ENCODE measurements at places on chromosomes 4 and X.

DNA sequence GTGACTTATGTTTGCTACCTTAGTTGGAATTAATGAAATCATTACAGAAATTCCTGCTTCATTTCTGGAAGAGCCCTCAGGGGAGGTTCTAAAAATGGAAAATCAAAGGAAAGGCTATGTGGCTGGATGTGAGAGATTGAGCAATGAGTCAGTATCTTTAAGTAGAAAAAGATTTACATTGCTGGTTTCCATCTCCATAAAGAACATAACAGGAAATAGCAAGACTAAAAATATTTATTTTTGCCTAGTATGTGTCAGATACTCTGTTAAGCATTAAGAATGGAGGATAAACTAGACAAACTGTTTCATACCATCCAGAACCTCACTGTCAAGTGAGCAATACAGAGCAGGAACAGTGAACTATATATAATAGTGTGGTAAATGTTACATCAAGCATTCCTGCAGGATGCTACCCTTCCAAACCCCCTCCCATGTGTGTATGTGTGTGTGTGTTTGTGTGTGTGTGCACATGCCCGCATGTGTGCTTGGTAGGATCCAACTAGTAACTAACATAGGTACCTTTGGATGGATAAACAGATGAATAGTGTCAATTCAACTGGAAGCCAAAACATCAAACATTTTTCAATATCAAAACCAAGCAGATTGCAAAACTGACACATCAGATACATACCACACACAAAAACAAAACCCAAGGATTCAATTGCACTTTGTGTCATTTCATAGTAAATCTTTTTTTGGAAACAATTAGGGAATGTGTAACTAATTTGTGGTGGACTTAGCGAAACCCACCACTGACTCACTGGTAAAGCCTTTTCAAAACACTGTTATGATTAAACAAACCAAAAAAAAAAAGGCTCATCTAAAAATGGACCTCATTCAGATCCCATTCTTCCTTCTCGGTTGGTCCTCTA lies 223.4 kb downstream of the SHROOM3 start:
- peak; percentile 79 for DNase-seq

DNA sequence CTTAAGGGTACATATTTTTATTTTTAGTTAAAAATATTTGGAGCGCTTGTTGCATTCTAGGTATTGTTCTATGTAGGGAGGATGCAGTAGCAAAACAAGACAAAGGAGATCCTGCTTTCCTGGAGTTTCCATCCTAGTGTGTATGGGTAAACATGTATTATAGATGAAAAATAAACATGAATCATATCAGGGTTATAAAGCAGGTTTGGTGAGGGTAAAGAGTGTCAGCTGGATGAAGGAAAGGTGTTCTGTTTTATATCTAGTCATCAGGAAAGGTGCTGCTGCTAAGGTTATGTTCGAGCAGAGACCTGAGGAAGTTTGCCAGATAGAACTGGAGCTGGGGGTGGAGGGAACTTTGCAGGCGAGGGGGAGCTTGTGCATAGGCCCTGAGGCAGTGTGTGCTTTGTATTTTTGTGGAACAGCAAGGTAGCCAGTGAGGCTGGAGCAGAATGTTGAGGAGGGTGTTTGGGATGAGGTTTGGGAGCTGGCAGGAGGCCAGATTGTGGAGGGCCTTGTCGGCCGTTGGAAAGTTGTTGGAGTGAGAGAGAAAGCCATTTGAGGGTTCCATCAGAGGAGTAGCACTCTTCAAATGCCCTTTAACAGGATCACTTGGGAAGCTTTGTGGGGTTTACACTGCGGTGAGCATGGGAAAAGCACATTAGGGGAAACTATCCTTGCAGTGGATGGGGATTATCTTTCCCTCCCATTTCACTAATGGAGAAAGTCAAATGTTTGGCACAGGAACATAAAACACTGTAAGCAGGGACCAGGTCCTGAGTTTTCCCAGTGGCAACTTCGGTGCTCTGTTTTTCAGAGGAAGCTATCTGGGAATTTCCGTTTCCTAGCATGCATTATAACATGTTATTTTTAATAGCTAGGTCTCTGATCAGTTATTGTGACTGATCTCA lies 35.9 kb downstream of the AFF1 start:
- no peak for DNase-seq

GRCh38 chr4:54384563-54384962 lies 155.5 kb downstream of the PDGFRA start:
- no peak for DNase-seq

DNA sequence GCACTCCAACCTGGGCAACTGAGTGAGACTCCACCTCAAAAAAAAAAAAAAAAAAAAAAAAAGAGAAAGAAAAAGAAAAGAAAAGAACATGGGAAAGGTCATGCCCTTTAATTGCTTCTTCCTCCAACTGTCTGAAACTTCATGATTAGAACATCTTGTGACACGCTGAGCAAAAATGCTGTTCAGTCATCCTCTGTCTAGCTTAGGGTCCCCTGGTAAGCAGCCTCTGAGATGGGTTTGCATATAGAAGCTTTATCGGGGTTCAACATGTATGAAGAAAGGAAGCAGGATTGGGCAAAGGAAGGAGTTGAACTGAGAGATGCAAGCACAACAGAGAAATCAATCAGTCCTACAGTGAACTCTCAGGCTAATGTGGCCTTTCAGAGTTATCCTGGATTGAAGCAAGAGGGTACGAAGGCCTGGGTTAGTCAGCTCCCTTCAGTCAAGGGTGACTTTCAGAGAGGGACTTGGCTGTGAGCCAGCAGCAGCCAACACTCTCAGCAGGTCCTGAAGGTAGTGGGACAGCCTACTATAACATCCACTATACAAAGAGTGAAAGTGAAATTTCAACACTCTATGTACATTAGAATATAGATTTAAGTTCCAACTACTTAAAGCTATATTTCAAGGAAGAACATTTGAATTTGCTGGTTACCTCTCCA lies 11.4 kb downstream of the MAOB start:
- DNase-seq: no peak

DNA sequence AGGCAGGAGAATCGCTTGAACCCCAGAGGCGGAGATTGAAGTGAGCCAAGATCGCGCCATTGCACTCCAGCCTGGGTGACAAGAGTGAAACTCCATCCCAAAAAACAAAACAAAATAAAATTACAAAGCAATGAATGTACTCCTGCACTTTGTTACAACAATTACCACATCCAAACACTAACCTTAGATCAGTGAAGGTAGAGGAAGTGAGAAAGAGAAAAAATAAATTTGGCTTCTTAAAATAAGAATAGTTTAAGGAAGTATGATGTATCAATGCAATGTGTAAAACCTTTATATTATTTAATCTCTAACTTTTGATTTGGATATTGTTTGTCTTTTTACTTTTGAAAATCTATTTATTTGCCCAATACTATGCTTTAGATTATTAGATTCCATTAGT lies 21.7 kb upstream of the CSN1S1 start:
- no peak for DNase-seq

DNA sequence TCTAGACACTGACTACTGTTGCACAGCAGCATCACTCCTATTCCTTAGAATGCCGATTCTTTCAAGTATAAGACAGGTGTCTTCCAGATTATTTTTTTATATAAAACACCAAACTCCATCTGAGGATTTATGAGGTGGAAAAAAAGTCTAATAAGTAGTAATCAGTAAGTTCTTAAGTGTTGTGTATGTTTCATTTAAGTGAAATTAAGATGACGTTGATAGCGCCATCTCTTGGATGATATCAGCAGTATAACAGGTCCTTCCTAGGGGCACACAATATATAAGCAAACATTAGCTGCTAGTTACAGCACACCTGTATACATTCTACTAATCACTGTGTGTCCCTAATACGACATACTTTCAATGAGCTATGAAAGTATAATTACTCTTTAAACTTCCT lies 99.6 kb upstream of the STS start:
- no peak for DNase-seq

- DNase-seq: no peak
Observed at GRCh38 chrX:130114141-130114588, 3.9 kb upstream of the ELF4 start.

GRCh38 chr4:98507299-98507698 lies 151.1 kb downstream of the TSPAN5 start:
- DNase-seq: no peak

GRCh38 chr4:162699629-162700028 lies 467.1 kb downstream of the NAF1 start:
- no peak for DNase-seq

- DNase-seq: peak; percentile 29
Observed at GRCh38 chrX:129996120-129996519, 13.7 kb downstream of the BCORL1 start.

DNA sequence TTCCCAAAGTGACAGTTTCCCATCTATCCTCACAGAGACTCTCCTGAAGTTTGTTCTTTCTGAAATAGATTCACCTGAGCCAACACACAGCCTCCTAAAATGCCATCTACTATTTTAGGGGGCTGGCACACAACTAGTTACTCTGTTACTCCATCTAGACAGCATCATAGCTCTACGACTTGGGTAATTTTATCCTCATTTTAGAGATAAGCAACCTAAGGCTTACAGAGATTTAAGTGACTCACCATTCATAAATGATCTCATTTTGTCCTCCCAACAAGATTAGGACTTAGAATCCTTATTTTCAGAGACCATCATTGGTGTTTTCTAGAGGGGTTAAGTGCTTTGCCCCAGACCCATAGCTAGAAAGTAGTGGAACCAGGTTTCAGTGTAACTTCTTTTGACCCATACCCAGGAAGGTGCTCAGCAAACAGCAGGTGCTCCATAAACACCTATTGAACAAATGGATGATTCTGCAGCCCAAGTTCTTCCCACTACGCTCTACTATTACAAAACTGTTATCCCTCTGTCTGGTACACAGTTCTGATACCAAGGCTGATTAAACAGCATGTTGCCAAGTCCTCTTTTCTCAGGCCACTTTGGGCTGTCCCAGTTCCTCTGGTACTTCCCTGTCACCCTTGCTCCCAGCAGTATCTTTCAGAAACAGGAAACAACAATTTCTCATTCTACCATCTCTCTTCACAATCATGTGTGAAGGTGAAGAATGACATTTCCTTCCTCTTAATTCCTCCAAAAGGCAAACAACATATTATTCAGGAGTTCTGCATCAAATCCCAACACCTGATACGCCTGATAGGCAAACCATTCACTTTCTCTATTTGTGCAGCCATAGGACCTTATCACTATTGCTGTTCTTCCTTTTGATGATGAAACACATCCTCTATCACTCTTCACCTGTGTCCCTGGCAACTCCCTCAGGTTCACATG lies 304.7 kb upstream of the TAPT1 start:
- DNase-seq: no peak

DNA sequence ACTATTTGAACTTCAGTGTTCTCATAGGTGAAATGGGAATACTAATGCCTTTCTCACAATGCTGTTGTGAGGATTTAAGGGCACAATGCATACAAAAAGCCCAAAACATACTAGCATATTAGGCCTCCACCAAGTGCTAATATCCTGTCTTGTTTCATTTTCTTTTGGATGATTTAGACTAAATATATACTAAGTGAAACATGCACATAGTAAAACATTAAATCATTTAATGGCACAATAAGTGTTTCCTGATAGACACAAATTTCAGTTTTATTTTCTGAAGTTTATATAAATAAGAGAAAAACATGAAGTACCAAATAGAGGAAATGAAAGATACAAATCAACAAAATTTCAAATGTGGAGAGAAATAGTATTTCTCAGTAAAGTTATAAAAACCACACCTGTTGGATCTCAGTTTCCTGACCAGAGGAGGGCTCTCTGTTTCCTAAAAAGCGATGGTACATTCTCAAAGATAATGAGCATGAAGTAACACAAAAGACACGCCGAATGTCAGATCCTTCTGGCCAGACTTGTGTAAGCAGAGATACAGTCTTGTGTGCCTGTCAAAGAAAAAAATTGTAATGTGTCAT lies 25.1 kb downstream of the DDX60 start:
- no peak for DNase-seq

GRCh38 chr4:185207466-185207865 lies 1.9 kb upstream of the SNX25 start:
- DNase-seq: no peak

GRCh38 chr4:157363360-157363759 lies 142.8 kb downstream of the GRIA2 start:
- no peak for DNase-seq

GRCh38 chr4:69735119-69735518 lies 25.3 kb downstream of the SULT1B1 start:
- no peak for DNase-seq

GRCh38 chrX:133674726-133675470 lies 259.6 kb upstream of the GPC4 start:
- DNase-seq: no peak

Measured in HFF-Myc (cell line).